Memory B cell (primary cell): ENCODE measurements at places on chromosomes 4 and X.
A peak's percentile ranks its signal among the peaks of the same experiment; 100 is the strongest.

GRCh38 chrX:7570432-7571029 lies 272.4 kb upstream of the VCX start:
- DNase-seq = no peak

DNA sequence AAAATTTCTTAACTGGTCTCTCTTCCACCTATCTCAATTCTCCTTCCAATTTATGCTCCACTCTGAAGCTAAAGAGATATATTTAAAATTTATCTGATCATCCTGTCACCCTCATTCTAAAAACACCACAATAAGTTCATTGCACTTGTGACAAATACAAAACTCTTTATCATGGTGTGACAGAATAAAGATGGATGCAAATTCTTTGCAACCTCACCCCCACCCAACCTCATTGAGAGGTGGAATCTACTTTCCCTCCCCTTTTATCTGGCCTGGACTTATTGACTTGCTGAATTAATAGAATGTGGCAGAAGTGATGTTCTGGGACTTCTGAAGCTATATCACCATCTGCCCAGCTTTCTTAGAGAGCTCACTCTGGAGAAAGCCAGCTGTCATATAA lies 46.5 kb downstream of the IDS start:
- DNase-seq = no peak

GRCh38 chr4:76688619-76689144 lies 209.3 kb downstream of the SOWAHB start:
- no peak for DNase-seq

- DNase-seq = no peak
These were observed 20.0 kb downstream of the TAPT1 start for GRCh38 chr4:16206301-16206700.

DNA sequence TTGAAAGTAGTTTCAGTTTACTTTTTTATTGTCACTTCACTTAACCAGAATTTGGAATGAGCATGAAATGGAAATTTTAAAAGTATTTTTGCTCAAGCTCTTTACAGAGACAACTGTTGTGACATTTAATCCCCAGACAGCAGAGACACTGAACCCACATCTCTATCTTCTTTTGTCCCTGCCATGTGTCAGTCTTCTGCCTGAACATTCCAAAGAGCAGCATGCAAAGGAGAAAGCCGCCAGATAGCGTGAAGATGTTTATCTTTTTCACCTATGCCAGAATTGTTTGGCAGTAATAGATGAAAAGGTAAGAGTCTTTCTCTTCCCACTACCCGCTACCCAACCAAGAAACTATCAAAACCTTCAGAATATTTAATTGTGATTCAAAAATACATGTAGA lies 46.8 kb downstream of the NDNF start:
- no peak for DNase-seq

DNA sequence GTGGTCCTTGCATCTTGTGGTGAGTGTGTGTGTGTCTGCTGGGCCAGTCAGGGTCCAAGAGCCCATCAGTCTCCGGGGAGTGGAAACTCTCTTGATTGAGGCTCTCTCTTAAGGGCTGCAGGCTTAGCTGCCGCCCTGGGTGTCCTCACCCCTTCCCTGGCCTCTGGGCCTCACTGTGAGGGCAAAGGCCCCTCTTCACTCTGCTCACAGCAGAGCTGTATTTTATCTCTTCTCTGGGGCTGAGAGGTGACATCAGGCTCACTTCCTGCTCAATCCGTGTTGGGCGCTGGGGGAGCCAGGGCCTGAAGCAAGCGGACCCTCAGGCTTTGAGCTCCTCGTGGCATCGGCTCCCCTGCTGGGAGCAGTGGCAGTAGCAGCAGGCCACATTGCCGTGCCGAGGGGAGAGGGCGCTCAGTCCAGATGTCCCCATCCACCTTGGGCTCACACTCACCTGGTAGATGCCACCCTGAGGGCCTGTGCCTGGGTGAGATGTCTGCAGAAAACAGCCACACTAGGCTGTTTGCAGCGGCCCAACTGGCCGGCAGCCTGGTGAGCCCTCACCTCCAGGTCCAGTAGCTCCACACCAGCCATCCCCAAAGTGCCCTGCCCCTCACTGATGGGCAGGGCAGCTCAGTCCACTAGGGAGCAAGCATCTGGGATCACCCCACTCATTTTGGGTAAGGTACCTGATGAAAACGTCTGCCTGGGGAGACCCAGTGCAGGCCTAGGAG lies 24.7 kb upstream of the PRPS1 start:
- no peak for DNase-seq

DNA sequence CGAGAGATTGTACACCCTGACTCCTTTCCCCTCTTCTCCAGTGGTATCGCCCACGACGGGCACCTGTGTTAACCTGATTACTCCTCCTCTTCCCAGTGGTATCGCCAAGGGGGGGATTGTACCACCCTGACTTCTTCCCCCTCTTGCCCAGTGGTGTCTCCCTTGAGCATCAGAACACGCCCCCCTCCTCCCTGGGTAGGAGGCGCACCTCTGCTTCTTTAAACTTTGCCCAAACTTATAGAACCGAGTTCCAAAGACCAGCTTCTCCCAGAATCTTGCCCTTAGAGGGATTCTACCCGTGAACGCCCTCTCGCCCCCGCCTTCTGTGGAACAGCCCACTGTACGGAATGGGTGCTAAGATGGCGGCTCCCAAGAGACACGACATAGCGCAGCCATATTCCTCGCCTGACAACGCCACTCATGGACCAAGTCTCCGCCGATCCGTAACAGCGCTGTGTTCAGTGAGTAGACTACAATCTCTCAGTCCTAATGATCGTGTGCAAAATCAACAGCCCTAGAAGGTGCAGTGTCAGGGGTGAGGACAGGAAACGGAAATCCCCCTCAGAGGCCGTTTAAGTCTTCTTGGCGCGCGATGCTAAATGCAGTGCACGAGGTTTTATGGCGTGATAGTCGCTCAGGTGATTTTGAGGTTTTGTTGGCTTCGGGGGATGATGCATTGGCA lies 4.2 kb upstream of the ZNF157 start:
- peak; percentile 64 for DNase-seq

GRCh38 chr4:107939307-107939706 lies 8.0 kb downstream of the CYP2U1 start:
- no peak for DNase-seq

- DNase-seq = no peak
These were observed 392.1 kb upstream of the FRG1 start for GRCh38 chr4:189548484-189549125.

DNA sequence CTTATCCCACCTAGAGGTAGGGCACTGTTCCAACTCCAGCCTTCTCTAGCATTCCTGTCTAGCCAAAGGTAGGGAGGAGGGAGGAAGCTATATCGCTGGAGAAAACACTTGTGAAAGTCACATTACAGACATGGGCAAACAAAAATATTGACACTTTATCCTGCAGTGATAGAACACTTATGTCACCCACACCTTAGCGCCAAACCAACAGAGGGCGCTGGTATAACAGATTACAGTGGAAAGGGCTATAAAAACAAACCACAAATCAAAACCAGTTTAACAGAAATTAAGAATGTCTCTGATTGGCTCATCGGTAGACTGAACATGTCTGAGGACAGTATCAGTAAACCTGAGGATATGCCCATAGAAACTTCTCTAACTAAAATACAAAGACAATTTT lies 451.3 kb downstream of the TLL1 start:
- no peak for DNase-seq

DNA sequence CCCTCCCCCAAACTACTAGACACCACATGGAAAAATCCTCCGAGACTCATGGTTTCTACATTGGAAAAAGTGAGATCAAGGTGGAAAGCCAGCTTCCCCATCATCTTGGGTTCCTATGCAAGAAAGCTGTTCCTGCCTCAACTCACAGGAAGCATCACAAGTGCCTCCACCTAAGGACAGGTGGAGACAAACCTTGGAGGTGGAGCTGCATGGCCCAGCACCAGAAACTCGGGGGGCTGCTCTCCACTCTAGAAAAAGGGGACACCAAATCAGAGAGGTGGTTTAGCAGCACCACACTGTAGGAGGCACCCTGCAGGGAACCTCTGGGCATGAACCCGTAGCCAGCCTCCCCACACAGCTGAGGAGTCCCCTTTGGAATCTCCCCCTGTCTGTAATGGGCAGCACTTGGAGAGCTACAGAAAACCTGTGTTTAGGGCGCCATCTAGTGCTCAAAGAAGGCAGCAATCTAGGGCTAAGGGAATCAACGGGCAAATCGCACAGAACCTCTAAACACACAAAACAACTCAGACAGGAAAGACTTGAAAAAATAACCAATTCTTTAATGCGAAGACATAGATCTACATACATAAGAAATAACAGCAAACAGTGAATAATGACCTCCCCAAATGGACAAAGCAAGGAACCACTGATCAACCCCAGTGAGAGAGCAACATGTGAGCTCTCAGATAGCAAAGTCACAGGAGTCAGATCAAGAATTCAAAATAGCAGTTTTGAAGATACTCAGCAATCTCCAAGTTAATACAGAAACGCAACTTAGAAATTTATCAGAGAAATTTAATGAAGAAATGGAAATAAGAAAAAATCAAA lies 37.0 kb upstream of the ZBTB33 start:
- DNase-seq = peak; percentile 56

DNA sequence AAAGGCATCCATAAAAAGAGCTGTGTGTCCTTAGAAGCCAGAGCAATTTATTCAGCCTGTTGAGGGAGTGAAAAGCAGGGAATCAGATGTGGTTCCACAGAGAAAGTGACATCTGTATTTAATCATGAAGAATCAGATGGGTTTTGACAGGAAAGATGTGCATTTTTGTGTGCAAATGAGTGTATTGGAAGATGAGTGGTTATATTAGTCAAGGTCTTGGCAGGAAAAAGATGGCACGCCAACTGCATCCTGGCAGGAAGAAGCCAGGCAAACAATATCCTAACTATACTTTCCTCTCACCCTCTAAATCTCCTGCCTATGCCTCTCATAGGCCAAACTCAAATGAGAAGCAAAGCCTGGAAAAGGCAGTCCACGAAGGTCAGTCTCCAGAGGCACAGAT lies 59.1 kb downstream of the SCFD2 start:
- no peak for DNase-seq

DNA sequence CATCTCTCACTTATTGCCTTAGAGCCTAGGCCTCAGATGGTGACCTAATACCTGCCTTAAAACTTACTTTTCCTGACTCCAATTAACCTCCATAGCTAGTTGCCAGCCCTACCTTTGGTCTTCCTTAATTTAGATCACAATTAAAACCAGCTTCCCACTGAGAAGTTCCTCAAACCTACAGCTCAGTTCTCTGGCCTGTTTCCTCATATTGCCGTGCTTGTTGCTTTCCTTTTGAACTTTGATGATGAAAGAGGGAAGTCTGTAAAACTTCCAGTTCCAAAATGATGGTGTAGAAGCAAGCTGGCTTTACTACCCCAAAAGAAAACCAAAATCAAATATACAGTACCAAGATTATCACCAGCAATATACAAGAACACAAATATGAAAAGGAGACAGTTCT lies 28.9 kb upstream of the CAMK2D start:
- DNase-seq = no peak

DNA sequence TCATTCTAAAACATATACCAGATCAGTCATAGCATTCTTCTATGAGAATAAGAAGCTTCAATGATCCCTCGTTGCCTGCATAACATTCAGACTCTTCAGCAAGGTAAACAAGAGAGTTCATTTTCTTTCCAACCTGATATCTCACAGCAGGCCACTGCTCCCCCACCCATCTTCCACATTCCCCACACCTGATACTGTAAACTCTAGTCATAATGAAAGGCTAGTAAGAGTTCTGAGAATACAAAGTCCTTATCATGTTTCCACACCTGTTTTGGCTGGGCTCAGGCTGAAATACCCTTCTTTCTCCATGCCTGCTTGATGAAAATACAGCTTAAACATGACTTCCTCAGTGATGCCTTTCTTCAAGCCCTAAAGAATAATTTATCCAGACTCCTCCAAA lies 2.3 kb upstream of the AASDH start:
- DNase-seq = no peak

GRCh38 chr4:14965071-14965470 lies 37.2 kb upstream of the CPEB2 start:
- no peak for DNase-seq
